ENCODE measurements at places on chromosomes 2 and 18.

DNA sequence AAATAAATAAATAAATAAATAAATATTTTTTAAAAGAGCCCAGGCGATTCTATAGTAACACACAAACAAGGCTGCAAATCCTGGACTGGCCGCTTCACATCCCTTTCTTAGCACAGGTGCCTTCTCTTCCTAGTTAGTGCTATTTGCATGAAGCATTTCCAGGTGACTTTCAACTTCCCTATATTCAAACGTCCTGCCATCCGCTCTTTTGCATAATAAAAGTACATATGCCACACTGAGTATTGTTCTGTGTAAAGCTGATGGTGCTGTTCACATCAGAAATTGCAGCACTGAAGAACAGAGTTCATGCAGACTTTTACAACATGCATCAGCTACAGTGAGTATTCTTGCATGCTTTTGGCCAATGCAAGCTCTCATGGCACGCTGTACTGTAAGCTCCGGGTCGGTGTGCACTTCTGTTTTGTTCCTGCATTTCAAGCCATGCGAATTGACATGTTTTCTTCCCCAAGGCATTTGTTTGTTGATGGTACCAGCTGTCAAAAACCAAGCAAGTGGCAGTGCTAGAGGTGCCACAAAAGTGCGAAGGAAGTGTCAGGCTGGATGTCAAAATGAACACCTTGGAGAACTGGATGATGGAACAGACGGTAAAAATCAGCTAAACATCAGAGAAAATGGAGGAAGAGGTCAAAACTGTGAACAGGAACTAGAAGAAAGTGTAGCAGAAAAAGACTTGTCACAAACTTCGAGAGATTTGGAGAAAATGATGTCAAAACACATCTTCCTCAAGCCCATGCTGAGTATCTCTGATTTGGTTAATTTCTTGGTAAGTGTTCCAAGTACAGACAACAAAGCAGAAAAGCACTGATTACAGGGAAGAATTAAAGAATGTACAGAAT is 25.5 kb upstream of the CEP68 start:
- DNase-seq, result no peak

- DNase-seq, result no peak
Observed at GRCh38 chr2:157196956-157197355, 60.5 kb upstream of the GALNT5 start.

GRCh38 chr18:11522992-11523391 is 86.4 kb upstream of the SLC35G4 start:
- no peak for DNase-seq

DNA sequence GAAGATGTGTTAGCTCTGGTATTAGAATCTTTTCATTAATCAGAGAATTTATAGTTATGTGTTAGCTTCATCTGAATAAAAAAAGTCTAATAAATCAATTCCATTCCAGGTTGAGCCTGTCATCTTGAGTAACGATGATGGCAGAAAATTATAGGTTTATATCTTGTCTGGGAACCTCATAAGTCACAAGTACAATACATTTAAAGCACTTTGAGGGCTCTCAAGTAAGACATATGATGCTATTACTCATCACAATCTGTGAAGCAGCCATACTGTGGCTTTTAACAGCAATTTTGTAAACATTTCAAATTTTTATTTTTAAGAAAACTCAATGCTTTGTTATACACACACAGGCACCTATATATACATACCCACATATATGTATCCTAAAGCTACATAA is 484.1 kb upstream of the VRK2 start:
- DNase-seq, result no peak

DNA sequence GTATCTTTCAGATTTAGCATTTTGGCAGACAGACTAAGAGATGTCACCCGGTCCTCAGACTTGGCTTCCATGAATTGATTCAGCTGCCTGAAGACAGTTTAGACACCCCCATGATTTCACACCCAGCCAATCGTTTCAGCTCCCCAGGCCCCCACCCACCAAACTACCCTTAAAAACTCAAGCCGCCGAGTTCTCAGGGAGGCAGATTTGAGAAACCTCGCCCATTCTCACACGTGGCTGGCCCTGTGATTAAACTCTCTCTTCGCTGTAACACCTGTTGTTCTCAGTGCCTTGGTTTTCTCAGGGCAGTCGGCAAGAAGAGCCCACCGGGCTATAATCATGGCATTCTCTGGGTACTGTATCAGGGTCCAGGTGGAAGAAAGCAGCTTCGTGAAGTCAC is 35.2 kb downstream of the UXS1 start:
- DNase-seq, result no peak

- no peak for DNase-seq
Observed at GRCh38 chr2:58067001-58067400, 20.4 kb downstream of the VRK2 start.

DNA sequence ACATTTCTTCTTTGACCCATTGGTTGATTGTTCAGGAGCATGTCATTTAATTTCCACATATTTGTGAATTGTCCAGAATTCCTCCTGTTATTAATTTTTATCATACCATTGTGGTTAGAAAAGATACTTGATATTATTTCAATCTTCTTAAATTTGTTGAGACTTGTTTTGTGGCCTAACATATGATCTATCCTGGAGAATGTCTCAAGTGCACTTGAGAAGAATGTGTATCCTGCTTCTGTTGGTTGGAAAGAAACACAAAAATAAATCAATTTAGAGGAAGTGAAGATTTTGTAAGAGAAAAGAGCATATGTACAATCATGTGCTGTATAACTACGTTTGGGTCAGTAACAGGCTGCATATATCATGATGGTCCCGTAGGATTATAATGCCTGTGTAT is 118.6 kb upstream of the CDC42EP3 start:
- DNase-seq, result no peak

DNA sequence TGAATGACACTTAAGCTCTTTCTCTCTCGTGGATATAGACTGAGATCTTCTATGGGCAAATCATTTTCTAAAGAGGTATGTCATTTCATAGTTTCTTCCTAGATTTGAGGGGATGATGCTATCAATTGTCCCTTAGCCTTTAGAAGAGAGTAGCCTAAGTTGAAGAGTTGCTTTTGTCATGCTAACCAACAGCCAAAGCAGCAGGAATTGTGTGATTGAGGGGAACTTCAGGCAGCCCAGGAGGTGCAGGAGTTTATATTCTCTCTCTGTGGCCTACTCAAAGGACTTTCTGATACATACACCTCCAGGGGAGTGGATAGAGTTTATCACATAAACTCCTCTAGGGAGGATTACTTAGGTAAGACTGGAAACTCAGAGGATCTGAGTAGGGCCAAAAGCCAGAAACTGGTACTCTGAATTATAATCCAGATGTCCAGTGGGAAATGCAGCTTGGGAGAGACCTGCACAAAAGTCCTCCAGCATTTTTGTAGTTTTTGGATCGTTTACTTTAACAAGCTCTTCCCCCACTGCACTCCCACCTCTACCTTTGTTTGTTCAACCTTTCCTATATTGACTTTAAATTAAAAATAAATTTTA is 150.7 kb upstream of the CCDC68 start:
- no peak for DNase-seq
